CD8-positive, alpha-beta memory T cell (primary cell): ENCODE measurements at places on chromosomes 16 and 17.

- H3K4me1 ChIP-seq, result peaks cover 16% of the 10 kb centered on the region
- peaks cover 6% of the 10 kb centered on the region for H3K36me3 ChIP-seq
- H3K27me3 ChIP-seq, result no peaks in the 10 kb centered on the region
- no peak for DNase-seq
- no peak overlapping the region for H3K4me3 ChIP-seq
These were observed 4.3 kb downstream of the CENPX start for GRCh38 chr17:82018152-82018988.

- H3K27ac ChIP-seq, result no peak overlapping the region
- DNase-seq, result no peak
- H3K36me3 ChIP-seq, result no peaks in the 10 kb centered on the region
- peaks cover 32% of the 10 kb centered on the region for H3K4me1 ChIP-seq
These were observed 917 bp upstream of the TBX2 start for GRCh38 chr17:61398721-61399130.

DNA sequence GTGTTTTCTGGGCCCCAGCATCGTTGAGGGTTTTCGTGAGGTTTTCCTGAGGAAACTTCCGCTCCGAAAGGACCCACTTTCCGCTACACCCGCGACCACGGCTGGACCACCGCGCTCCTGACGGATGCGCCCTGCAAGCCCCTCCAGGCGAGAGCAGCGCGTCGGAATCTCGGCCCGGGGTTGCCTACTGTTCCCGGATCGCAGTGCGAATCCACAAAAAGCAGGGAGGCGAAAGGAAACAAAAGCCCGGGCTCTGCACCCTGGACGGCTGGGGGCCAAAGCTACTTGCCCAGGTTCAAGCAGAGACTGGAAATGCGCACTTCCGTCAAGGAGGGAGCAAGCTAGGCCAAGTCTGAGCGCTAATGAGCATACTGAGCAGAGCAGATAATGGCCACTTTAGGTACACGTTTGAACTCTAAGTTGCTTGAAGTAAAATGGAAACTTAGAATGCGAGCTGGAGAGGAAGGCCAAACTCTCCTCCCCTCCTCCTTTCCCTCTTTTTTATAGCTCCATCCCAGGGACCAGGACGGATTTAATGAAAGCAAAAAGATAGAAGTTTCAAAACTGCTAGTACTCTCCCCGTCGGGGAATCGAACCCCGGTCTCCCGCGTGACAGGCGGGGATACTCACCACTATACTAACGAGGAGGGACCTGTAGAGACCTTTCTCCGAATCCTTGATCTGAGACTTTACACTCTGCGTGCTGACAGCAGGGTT lies 11.4 kb upstream of the AURKB start:
- DNase-seq, result peak; percentile 93
- peaks cover 3% of the 10 kb centered on the region for H3K36me3 ChIP-seq
- H3K27me3 ChIP-seq, result no peaks in the 10 kb centered on the region
- H3K27ac ChIP-seq, result peak overlapping the region; percentile 86

DNA sequence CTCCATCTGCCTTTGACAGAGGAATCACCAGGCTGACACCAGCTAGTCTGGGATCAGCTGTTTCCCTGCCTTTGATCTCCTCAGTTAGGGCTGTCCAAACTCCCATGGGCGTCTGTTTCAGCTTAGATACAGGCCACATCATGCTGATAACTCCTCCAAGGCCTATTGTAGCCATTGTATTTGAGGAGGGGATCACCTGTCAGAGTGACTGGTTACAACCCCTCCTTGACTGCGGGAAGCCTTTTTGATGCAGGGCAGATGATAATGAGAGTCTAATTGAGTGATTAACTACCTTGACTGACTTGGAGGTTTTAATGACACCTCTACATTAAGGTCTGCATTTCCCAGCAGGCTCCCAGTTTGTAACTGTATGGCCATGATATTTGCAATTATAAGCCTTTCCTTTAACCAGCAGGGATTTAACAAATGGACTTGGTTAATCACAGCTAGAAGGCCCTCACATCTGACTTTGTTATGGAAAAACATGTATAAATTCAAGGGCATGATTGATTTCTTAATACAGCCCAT lies 863.5 kb downstream of the KCNJ2 start:
- no peaks in the 10 kb centered on the region for H3K36me3 ChIP-seq
- no peak overlapping the region for H3K27ac ChIP-seq
- no peak for DNase-seq
- no peak overlapping the region for H3K4me3 ChIP-seq
- no peaks in the 10 kb centered on the region for H3K27me3 ChIP-seq

DNA sequence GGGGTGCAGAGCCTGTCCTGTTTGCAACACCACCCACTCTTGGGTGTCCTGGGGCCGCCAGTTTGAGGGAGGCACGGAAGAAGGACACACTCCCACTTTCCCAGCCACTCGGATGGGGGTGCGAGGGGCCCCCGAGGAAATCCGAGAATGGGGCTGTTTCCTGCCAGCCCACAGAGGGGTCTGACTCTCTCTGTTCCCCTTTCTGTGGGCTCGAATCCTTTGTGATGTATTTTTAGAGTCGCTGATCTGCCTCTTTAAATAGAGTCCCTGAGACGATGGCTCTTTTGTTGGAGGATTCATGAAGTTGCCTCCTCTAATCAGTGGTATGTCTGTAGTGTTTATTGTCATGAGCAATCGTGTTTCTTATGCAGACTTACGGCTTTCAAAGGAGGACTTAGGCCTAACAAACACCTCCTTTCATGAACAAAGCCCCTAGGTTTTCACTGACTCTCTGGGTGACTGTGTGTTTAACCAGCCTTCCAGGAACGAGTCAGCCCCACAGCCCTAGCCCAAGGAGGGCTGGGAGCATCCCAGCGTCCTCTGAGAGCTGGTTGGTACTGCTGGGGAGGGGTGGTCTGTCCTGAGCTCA lies 29.1 kb downstream of the CIBAR2 start:
- peaks cover 3% of the 10 kb centered on the region for H3K4me1 ChIP-seq
- no peaks in the 10 kb centered on the region for H3K36me3 ChIP-seq
- H3K27ac ChIP-seq, result no peak overlapping the region
- DNase-seq, result no peak

GRCh38 chr17:39761861-39762496 lies 24.2 kb downstream of the GRB7 start:
- H3K4me1 ChIP-seq, result peaks cover 70% of the 10 kb centered on the region
- H3K27me3 ChIP-seq, result no peaks in the 10 kb centered on the region
- no peak overlapping the region for H3K27ac ChIP-seq
- DNase-seq, result no peak
- no peak overlapping the region for H3K4me3 ChIP-seq
- H3K36me3 ChIP-seq, result peaks cover 36% of the 10 kb centered on the region

DNA sequence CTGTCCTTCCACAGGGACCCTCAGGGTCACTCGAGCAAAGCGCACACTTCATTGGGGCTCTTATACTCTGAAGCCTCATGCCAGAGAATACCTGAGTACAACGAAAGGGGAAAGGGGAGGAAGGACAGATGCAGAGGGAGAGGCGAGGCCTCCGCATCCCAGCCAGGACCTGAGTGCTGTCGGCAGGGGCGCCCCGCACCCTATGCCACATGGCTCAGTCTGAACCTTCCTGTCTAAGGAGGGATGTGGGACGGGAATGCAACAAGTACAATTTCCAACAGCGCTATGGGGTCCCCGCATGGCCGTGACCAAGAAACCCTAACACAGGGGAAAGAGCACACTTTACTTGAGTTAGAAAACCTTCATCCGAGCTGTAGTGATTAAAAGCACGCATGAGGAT lies 39.8 kb upstream of the FAAP100 start:
- H3K4me1 ChIP-seq, result no peaks in the 10 kb centered on the region
- no peaks in the 10 kb centered on the region for H3K27me3 ChIP-seq
- H3K36me3 ChIP-seq, result peaks cover 58% of the 10 kb centered on the region
- H3K4me3 ChIP-seq, result no peak overlapping the region
- no peak for DNase-seq

DNA sequence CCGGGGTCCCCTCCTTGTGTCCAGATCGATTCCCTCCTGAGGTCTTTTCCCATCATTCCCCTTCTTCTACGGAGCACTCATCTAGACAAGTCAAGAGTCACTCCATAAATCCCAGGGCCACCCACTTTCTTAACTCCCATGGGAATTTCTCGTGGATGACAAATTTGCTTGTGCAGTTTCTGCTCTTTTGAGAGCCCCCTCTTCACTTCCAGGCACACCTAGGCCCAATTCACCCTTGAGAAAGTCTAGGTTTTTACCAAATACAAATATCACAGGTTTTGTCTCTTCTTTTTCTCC lies 522 bp upstream of the POLDIP2 start:
- H3K4me1 ChIP-seq, result peaks cover 22% of the 10 kb centered on the region
- H3K4me3 ChIP-seq, result peak overlapping the region; percentile 89
- H3K27me3 ChIP-seq, result no peaks in the 10 kb centered on the region
- DNase-seq, result no peak
- H3K27ac ChIP-seq, result peak overlapping the region; percentile 81

GRCh38 chr16:4064950-4065352 lies 51.3 kb downstream of the ADCY9 start:
- peak; percentile 51 for DNase-seq
- H3K4me3 ChIP-seq, result peak overlapping the region; percentile 54
- H3K4me1 ChIP-seq, result peaks cover 6% of the 10 kb centered on the region
- H3K27me3 ChIP-seq, result no peaks in the 10 kb centered on the region
- H3K36me3 ChIP-seq, result no peaks in the 10 kb centered on the region

- H3K27ac ChIP-seq, result no peak overlapping the region
- H3K27me3 ChIP-seq, result no peaks in the 10 kb centered on the region
- H3K4me1 ChIP-seq, result no peaks in the 10 kb centered on the region
- no peaks in the 10 kb centered on the region for H3K36me3 ChIP-seq
These were observed 476.9 kb upstream of the CDH5 start for GRCh38 chr16:65889533-65889966.

GRCh38 chr17:17416400-17417360 lies 60.1 kb upstream of the MED9 start:
- H3K4me3 ChIP-seq, result no peak overlapping the region
- H3K27ac ChIP-seq, result no peak overlapping the region
- peaks cover 14% of the 10 kb centered on the region for H3K4me1 ChIP-seq

DNA sequence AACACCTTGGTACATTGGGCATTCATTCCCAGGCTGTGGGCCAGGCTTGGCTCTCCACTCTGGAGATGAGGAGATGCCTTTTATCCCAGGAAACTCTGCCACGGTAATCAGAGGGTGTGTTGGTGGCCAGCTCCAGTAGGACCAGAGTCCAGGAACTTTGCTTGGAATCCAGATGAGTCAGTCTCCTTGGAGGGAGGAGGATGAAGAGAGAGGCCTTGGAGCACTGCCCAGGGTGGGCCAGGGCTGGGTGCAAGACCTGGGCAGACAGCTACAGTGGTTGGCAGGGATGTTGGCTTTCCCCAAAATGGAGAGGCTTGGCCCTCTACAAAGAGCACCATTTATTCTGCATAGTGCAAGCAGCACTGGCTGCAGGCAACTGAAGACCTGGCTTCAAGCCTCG lies 209.0 kb downstream of the RGS9 start:
- no peaks in the 10 kb centered on the region for H3K27me3 ChIP-seq
- no peak for DNase-seq
- no peak overlapping the region for H3K4me3 ChIP-seq
- H3K27ac ChIP-seq, result no peak overlapping the region
- H3K36me3 ChIP-seq, result no peaks in the 10 kb centered on the region
- peaks cover 6% of the 10 kb centered on the region for H3K4me1 ChIP-seq

DNA sequence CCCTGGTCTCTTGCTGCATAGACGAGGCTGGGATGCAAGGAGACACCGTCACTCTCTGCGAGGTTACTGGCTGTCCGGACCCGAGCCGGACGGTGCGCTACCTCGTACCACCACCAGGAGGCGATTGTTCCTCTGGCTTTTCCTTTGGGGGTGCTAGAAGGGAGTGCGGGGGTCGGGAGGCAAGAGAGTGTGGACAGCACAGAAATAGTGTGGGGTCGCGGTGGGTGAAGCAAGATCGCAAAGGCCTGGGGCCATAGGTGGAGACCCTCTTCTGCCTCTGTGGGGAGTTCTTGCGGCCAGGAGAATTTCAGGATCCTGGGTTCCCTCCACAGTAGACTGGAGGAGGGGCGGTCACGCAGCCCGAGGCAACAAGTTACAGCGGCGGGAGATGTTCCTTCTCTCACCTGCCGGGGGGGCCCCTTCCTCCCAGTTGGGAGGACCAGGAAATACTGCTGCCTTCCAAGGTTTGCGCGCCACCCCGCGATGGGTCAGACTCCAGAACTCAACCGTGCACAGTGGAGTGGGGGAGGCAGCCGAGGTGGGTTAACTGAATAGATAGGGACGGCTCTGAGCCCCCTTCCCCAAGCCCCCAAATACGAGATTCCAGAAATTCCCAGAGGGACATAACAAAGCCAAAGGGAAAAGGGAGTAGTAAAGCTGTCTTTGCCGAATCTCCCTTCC lies 6.9 kb downstream of the PHOSPHO1 start:
- H3K4me1 ChIP-seq, result peaks cover 56% of the 10 kb centered on the region
- peak; percentile 75 for DNase-seq
- peak overlapping the region; percentile 56 for H3K4me3 ChIP-seq

GRCh38 chr17:44907729-44908470 lies 7.4 kb downstream of the GFAP start:
- H3K27me3 ChIP-seq, result no peaks in the 10 kb centered on the region
- no peak overlapping the region for H3K27ac ChIP-seq
- DNase-seq, result no peak
- H3K4me1 ChIP-seq, result no peaks in the 10 kb centered on the region
- no peak overlapping the region for H3K4me3 ChIP-seq

DNA sequence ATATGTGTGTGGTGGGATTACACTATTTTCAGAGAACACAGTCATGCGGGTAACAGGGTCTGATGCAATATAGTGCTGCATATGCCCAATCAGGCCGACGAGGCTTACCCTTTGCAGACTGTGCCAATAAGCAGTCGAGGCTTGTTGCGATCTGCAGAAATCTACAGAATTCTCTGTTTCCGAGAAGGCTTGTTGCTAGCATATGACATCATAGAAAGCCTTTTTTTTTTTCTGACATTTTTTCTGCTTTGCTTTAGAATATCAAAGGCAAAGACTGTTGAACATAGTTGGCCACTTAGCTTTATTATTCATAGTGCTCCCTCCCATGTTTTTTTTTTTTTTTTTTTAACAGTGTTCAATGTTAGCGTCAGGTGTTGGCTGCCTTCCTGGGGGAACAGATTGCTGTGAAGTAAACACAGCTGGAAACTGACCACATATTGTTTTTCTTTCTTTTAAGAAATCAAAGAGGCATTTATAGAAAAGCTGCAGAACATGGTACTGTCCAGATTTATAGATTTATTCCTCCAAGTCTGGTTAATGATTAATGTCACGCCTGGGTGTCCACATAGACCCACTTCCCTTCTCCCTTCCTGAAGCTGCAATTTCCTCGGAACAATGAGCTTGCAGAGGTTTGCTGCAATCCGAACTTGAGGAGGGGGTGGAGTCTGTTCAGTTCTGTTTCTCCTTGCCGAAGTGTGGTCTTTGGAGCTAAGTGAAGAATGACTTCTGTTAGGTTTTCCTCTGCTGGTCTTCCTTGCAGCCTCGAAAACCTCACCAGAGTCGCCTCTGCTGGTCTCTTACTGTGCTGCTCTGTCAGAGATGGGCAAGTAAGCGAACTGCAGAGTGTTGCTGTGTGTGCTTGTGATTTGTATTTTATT lies 87.3 kb downstream of the MAP2K6 start:
- no peaks in the 10 kb centered on the region for H3K27me3 ChIP-seq
- no peaks in the 10 kb centered on the region for H3K36me3 ChIP-seq
- no peak overlapping the region for H3K27ac ChIP-seq
- no peak overlapping the region for H3K4me3 ChIP-seq

- no peaks in the 10 kb centered on the region for H3K36me3 ChIP-seq
- no peak overlapping the region for H3K27ac ChIP-seq
- peaks cover 14% of the 10 kb centered on the region for H3K4me1 ChIP-seq
- DNase-seq, result no peak
- H3K27me3 ChIP-seq, result no peaks in the 10 kb centered on the region
- H3K4me3 ChIP-seq, result no peak overlapping the region
These were observed 44.8 kb downstream of the BEAN1 start for GRCh38 chr16:66471716-66472393.
